ENCODE measurements at places on chromosomes 1 and 21. TPM values are rescaled to one million over a fixed set of nuclear protein-coding genes. Genes with fewer than 3 reads are reported as not detected.

DNA sequence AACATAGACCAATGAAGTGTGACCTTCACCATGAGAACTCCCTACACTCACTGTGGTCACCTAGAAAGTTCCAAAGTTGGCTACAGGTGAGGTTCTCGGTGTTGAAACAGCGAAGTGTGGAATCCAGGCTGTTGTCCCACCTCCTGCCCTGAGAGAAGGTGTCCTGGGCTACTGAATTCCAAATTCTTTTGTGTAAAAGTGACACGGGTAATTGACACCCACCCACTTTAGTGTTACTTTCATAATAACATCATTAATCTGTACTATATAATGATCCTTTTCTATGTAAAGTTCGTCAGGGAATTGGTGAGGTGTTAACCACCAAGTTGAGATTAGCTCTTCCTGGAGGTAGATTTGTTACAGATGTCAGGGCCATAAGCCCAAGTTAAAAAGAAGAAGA is 690.7 kb downstream of the RWDD3 start:
- no peaks in the 10 kb centered on the region for H3K27me3 ChIP-seq
- no peaks in the 10 kb centered on the region for H3K36me3 ChIP-seq
- no peak overlapping the region for H3K4me3 ChIP-seq
- no peak for DNase-seq

GRCh38 chr1:234962340-234962989 is 166.2 kb downstream of the TOMM20 start:
- no peaks in the 10 kb centered on the region for H3K36me3 ChIP-seq
- peaks cover 78% of the 10 kb centered on the region for H3K4me1 ChIP-seq
- no peak for DNase-seq
- no peak overlapping the region for H3K4me3 ChIP-seq
- H3K27me3 ChIP-seq = no peaks in the 10 kb centered on the region
- H3K27ac ChIP-seq = peak overlapping the region; percentile 94

- no peak overlapping the region for H3K4me3 ChIP-seq
- H3K27me3 ChIP-seq = no peaks in the 10 kb centered on the region
- H3K27ac ChIP-seq = no peak overlapping the region
- DNase-seq = no peak
Observed at GRCh38 chr1:4308806-4309205, 345.6 kb upstream of the AJAP1 start.

GRCh38 chr1:71657891-71658679 is 577.2 kb upstream of the ZRANB2 start:
- no peaks in the 10 kb centered on the region for H3K4me1 ChIP-seq
- H3K4me3 ChIP-seq = no peak overlapping the region
- no peaks in the 10 kb centered on the region for H3K36me3 ChIP-seq
- H3K27me3 ChIP-seq = no peaks in the 10 kb centered on the region

GRCh38 chr1:203424861-203425662 is 50.5 kb upstream of the PRELP start:
- no peaks in the 10 kb centered on the region for H3K27me3 ChIP-seq
- no peak overlapping the region for H3K4me3 ChIP-seq
- no peak for DNase-seq
- H3K36me3 ChIP-seq = no peaks in the 10 kb centered on the region

DNA sequence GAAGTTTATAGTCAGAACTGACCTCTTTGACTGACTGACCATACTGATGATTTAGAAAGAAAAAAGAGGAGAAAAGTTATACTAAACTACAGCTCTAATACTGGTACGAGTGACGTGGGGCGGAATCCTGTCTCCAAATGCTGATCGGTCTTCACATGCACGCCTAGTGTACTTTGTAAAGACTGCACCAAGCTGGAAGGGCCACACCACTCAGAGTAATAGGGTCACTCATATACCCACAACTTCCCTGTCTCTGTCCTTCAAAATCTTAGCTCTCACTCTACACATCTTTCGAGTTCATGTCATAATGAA is 19.4 kb upstream of the GUCA2A start:
- no peak overlapping the region for H3K27ac ChIP-seq
- no peak overlapping the region for H3K4me3 ChIP-seq
- no peak for DNase-seq

DNA sequence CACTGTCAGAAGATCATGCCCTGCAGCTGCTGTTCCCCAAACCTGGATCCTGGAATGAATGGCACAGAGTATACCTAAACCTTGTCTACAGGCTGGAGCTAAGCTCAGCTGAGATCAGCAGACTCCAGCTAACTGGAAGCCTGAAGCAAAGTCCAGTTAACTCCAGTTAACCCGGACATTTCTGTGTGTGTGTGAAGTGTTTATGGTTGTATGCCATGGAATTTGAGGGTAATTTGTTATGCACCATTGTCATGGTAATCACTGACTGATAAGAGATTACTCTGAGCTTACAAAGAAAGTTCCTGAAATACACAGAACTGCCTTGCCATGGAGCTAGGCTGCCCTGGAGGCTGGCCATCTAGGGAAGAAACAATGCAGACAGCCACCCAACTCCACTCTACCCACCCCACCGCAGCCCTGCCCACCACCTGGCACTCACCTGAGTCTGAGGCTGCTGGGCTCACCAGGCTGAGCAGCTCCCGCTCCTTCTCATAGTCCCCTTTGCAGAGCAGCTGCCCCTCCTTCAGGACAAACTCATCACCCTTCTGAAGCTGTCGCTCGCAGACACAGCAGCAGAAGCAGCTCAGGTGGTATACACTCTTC is 107.4 kb downstream of the LMX1A start:
- no peaks in the 10 kb centered on the region for H3K4me1 ChIP-seq
- DNase-seq = no peak
- no peaks in the 10 kb centered on the region for H3K36me3 ChIP-seq

- no peaks in the 10 kb centered on the region for H3K4me1 ChIP-seq
- H3K36me3 ChIP-seq = no peaks in the 10 kb centered on the region
- no peak overlapping the region for H3K4me3 ChIP-seq
- DNase-seq = no peak
- H3K27ac ChIP-seq = no peak overlapping the region
Observed at GRCh38 chr1:108071601-108072000, 106.6 kb upstream of the VAV3 start.

Gene KRTAP13-2
- total RNA-seq = not detected

- no peaks in the 10 kb centered on the region for H3K27me3 ChIP-seq
- no peak overlapping the region for H3K27ac ChIP-seq
- no peak for DNase-seq
- H3K4me3 ChIP-seq = no peak overlapping the region
Observed at GRCh38 chr1:226763905-226764264, 24.8 kb upstream of the ITPKB start.

- H3K27me3 ChIP-seq = no peaks in the 10 kb centered on the region
- H3K36me3 ChIP-seq = no peaks in the 10 kb centered on the region
- H3K4me3 ChIP-seq = no peak overlapping the region
- no peaks in the 10 kb centered on the region for H3K4me1 ChIP-seq
- H3K27ac ChIP-seq = no peak overlapping the region
Observed at GRCh38 chr1:63977466-63977865, 203.6 kb downstream of the ROR1 start.

DNA sequence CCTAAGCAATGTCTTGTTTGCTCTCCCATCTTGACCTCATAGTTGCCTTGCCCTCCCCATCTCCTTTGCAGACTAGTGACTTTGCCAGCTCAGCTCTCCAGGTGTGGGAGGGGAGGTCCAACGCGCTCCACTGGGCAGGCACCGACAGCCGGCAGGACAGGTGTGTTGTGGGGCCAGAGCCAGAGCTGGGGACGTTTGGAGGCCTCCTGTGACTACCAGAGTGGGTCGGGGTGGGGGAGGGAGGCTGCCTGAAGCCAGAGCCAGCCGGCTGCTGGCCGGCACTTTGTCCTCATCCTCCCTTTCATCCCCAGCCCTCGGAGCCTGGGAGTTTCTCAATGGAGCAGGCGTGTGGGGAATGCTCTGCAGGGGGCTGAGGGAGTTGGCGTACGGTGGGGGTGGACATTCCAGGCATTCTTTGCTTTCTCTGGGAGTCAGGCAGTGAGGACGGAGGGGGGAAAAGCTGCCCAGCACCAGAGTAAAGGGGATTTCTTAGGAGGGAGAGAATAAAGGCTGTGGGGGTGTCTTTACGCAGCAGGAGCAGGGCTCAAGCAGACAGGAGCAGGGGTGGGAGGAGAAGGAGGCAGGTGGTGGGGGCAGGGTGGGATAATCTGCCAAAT is 20.2 kb downstream of the NUAK2 start:
- no peak overlapping the region for H3K4me3 ChIP-seq
- H3K4me1 ChIP-seq = peaks cover 22% of the 10 kb centered on the region
- H3K36me3 ChIP-seq = no peaks in the 10 kb centered on the region
- peak overlapping the region; percentile 21 for H3K27ac ChIP-seq
- DNase-seq = peak; percentile 51

Gene KCNJ9
- not detected for total RNA-seq

DNA sequence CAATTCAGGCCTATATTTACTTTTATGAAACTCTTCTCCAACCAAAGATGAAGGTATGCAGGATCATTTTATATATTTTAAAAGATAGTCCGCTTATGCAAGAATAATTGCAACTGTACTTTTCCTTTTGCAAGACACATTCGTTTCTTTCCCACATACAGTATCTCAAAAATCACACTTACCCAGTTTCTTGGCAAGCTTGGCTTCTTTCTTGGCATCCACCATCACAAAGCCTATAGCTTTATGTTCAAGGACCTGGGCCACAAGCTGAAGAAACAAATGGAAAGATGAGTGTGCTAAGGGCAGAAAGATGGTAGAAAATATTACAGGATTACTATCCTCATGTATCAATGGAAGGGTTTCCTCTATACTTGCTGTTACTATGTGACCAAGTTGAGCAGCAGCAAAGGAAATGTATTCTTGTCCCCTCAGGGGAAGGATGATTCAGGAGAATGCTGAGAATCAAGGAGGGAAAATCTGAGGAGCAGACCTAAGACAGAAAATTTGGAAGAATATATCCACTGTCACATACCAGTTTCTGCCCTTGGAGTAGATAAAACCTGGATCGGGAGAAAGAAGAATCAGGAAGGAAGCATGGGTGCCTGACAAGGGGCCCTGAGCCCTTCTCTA is 23.8 kb downstream of the CASQ2 start:
- H3K4me3 ChIP-seq = no peak overlapping the region
- no peaks in the 10 kb centered on the region for H3K36me3 ChIP-seq
- no peak overlapping the region for H3K27ac ChIP-seq
- no peaks in the 10 kb centered on the region for H3K27me3 ChIP-seq
- DNase-seq = no peak

GRCh38 chr1:48686159-48686558 is 90.5 kb downstream of the BEND5 start:
- no peak overlapping the region for H3K4me3 ChIP-seq
- H3K36me3 ChIP-seq = no peaks in the 10 kb centered on the region
- no peak for DNase-seq
- H3K4me1 ChIP-seq = no peaks in the 10 kb centered on the region
- no peak overlapping the region for H3K27ac ChIP-seq
- H3K27me3 ChIP-seq = no peaks in the 10 kb centered on the region

Gene LEFTY2
- 28.7 TPM for total RNA-seq

Gene SLAMF6
- total RNA-seq = 6.7 TPM

Gene ZFP69B
- 0.68 TPM for total RNA-seq

DNA sequence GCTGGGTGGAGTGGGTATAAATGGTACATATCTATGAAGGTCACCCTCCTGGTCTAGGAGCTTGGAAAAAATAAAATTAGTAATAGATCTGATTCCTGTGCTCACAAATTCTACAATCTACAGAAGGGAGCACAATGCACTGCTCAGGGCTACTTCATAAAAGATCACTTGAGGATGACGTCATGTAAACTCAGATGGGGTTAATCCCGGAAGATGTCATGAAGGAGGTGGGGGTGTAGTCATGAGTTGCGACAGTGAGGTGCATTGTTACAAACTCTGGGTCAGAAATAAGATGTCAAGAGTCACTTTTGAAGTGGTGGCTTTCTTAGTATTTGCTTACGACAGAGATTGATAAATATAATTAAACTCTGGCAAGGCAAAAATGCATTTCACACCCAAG is 68.2 kb downstream of the LHX9 start:
- H3K36me3 ChIP-seq = no peaks in the 10 kb centered on the region
- no peak overlapping the region for H3K4me3 ChIP-seq
- no peaks in the 10 kb centered on the region for H3K27me3 ChIP-seq
- DNase-seq = no peak
- H3K27ac ChIP-seq = no peak overlapping the region

DNA sequence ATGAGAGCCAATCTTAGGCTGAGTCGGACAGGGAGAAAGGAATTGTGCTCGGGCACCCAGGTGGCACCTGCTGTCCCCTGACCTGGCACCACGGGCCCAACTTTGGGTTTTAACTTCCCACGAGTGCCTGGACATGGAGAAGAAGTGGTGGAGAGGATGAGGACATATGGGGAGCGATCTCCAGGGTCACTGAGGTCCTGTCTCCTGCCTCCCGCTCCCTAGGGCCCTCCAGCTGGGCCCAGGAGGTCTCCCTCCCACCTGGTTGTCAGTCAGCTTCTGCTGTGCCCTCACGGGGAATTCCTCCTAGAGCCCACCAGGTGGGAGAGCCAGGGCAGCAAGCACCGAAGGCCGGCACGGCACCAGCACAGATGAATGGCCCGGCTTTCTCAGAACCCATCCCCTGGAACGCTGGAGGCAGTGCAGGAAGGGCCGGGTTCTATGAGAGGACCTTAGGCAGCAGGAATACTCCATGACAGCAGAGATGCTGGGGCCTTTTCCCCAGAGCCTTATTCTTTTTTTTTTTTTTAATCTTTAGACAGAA is 435.5 kb downstream of the CAMTA1 start:
- DNase-seq = no peak
- H3K4me3 ChIP-seq = no peak overlapping the region
- no peaks in the 10 kb centered on the region for H3K4me1 ChIP-seq
- H3K36me3 ChIP-seq = no peaks in the 10 kb centered on the region
- peaks cover 3% of the 10 kb centered on the region for H3K27me3 ChIP-seq

Gene LRRC3
- 4.6 TPM for total RNA-seq

Gene OR2M4
- total RNA-seq = not detected

Gene LORICRIN
- not detected for total RNA-seq

Gene CDKN2C
- total RNA-seq = 6.7 TPM

Gene SIPA1L2
- total RNA-seq = 93.5 TPM

DNA sequence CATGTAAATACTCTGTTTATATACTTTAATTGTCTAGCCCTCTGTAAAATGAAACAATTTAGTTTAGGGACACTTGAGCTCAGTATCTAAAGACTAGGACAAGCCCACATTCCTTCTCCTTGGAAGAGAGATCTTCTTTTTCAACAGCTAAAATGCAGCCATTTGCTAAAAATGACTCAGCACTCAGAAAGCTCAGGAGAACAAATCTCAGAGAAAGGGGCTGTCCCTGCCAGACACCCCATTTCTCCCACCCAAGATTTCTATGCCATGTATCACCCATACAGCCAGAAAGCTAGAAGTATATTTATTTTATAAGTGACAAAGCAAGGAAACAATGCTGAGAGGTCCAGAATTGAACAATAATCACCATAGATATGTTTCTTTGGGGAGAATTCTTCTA is 23.2 kb upstream of the PRDX6 start:
- H3K36me3 ChIP-seq = no peaks in the 10 kb centered on the region
- H3K27ac ChIP-seq = no peak overlapping the region
- no peaks in the 10 kb centered on the region for H3K27me3 ChIP-seq

DNA sequence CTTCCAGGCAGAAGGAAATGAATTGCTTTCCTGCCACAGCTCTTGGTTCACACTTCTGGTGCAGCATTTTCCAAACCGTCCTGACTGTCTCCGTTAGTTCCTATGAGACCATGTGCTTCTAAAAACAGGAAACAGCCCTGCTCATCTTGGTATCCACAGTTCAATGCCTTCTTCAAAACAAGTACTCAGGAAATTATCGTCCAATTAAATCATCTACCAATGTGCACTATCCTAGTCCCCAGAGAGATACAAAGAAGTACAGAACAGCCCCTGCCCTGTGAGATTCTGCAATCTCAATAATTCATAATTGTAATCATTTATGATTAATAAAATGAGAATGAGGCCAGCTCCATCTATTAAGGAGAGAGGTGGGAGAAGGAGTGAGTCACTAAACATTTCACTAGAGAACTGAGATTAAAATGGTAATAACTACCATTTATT is 11.2 kb downstream of the CLEC20A start:
- H3K27ac ChIP-seq = no peak overlapping the region
- H3K4me3 ChIP-seq = no peak overlapping the region
- no peaks in the 10 kb centered on the region for H3K36me3 ChIP-seq
- peaks cover 11% of the 10 kb centered on the region for H3K27me3 ChIP-seq
- DNase-seq = no peak

Measured in transverse colon (tissue), 4 donors.